ENCODE measurements at places on chromosomes 16 and 17. TPM values are rescaled to one million over a fixed set of nuclear protein-coding genes. Genes with fewer than 3 reads are reported as not detected.

The PARN gene
- total RNA-seq: 19.3 TPM

The CRYBA1 gene
- not detected for total RNA-seq

The TP53TG3C gene
- total RNA-seq: not detected

The SULT1A3 gene
- 1.8 TPM for total RNA-seq

The CCL18 gene
- not detected for total RNA-seq

The WFDC1 gene
- total RNA-seq: 0.59 TPM

The TMEM114 gene
- total RNA-seq: not detected

All from bronchus fibroblast of lung (primary cell).